Thoracic aorta (tissue), 2 donors: ENCODE measurements at places on chromosomes 12 and 14.

DNA sequence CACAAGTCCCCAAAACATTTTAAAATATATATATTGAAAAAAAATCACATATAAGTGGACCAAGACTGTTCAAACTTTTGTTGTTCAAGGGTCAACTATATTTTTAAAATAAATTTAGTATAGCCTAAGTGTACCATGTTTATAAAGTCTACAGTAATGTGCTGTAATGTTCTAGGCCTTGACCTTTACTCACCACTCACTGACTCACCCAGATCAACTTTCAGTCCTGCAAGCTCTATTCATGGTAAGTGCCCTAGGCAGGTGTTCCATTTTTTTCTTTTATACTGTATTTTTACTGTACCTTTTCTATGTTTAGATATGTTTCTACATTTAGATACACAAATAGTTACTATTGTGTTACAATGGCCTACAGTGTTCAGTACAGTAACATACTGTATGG lies 23.4 kb upstream of the TMTC1 start:
- DNase-seq, result no peak

GRCh38 chr12:49227713-49228112 lies 37.2 kb upstream of the TUBA1C start:
- DNase-seq, result no peak

DNA sequence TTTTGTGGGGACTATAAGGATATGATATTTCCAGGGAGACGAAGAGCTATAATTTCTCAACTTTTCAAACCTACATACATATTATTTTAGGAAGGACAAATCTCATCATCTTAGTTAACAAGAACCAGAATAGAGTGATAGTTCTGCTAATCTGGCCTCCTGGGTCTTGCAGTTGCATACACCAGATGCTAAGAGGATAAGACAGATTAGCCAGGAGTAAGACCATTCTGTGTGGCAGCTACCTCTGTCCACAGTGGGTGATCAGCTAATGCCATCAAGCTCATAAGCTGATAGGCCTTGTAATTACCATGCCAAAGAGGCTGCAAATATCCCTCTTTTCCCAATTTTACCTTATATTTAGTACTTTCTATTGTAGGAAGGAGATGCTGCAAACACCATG lies 776.8 kb downstream of the NRXN3 start:
- no peak for DNase-seq

DNA sequence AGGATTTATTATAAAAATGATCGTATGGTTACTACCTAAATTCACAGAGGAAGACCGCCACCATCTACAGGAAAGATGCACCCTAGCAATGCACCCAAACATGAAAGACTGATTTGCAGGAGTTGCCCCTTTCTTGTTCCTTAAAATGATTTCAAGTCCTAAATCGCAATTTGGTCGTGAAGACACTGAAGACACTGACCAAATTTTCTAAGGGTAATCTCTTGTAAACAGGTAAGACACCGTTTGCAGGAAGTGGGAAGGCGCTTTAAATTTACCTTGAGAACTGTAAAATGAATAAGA lies 1.0 kb downstream of the SOS2 start:
- DNase-seq, result no peak

GRCh38 chr12:17992002-17992656 lies 97.9 kb downstream of the RERGL start:
- DNase-seq, result no peak

GRCh38 chr12:92696216-92696615 lies 6.6 kb upstream of the PLEKHG7 start:
- no peak for DNase-seq

DNA sequence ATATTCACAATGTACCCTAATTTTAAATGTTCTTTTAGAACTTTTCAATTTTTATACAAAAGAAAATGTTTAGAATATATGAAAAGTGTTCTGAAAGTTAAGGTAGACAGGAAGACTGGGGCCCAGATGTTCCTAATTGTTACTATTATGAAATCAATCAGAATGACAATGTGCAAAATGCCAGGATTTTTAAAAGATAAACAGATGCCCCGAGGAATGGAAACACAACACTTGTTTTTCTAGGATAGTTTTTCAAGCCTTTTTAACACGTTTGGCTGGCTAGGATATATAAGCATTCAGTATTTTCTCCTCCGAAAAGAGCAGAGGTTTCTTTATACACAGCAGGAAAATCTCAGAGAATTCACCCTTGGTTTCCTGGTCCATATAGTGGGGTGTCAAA lies 106.8 kb downstream of the ESR2 start:
- no peak for DNase-seq

GRCh38 chr12:113477171-113477841 lies 5.6 kb upstream of the LHX5 start:
- no peak for DNase-seq

GRCh38 chr12:1174659-1175058 lies 183.6 kb downstream of the ERC1 start:
- no peak for DNase-seq

DNA sequence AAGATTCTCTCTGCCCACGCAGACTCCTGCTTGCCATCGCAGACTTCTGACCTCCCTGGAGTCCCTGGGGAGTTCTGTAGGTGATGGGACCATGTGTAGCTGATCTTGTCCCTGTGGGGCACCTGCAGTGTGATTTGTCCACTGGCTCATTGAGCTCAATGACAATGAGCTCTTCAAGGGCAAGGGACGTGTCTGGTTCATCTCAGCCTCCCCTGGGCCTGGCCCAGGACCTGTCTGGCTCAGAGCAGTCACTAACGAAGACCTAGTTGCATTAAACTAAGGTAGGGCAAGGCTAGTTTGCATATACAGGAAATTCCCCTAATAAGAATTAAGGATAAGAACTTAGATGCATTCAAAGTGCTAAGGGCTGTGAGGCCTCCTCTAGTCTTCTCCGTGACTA lies 245.5 kb upstream of the NOS1 start:
- no peak for DNase-seq

- DNase-seq, result no peak
Observed at GRCh38 chr14:59015482-59015881, 173.0 kb upstream of the DAAM1 start.

GRCh38 chr12:16002880-16003279 lies 91.7 kb downstream of the DERA start:
- DNase-seq, result no peak

GRCh38 chr12:118015944-118016343 lies 559 bp upstream of the RFC5 start:
- DNase-seq, result no peak

DNA sequence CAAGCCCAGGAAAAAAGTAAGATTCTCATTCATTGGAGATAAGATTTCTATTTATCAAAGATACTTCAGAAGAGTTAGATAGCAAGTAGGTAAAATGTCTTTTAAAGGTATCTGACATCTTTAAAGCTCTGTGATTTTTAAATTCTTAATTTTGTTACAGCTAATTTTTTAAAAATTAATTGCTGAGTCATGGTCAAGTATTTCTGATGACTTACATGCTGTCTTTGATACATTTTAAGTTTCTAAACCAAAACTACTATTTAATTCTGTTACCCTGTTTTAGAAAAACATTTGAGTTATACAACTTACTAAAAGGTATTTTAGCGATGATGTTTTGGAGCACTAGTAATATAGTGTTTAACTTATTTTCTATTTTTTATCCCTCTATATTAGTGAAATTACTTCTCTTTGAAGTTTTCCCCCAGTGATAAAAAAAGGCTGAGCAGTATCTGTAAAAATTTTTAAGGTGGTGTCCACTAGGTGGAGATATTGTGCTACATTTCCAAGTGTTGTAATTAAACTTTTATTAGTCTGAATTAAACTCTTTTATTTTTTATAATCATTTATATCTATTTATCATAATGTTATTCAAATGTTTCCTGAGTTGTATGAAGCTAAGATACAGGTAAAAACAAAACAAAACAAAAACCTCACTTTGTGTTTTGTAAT lies 11.5 kb downstream of the ALG10 start:
- no peak for DNase-seq

GRCh38 chr14:95784137-95784536 lies 70.2 kb upstream of the TCL1A start:
- DNase-seq, result no peak

DNA sequence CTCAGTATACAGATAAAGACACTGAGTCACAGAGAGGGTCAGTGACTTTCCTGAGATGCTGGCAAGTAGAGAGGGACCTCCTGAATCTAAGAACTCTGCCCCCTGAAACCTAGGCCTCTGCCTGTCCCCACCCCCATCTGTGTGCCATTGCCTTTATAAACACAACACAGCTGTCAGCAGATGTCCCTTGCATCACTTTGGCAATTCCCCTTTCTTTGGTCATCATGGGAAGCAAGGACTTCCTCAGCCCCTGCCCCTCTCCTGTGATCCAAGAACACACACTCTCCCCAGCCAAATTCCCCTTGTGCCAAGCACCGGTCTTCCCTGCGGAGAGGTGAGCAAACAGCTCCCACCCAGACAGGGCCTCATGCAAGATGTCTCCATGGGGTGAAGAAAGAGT lies 8.3 kb downstream of the TSPAN11 start:
- DNase-seq, result no peak

DNA sequence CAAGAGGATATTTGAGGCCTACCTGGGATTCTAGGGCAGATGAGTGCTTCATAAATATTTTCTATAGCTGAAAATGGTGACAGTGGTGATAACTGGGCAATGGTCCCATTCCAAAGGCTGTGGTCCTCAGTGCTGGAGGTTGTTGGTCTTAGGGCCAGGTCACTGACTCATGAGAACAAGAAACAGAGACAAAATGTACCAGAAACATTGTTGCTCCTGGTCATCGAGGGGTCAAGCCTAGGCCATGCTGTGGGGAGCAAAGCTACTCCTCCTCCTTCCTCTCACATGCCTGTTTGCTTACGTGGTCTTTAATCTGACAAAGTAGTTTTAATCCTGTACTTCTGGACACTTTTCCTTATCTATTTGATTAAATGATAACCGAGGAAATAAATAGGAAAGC lies 33.8 kb downstream of the ERG28 start:
- no peak for DNase-seq

- no peak for DNase-seq
Observed at GRCh38 chr12:68446384-68446783, 114.2 kb upstream of the MDM1 start.

DNA sequence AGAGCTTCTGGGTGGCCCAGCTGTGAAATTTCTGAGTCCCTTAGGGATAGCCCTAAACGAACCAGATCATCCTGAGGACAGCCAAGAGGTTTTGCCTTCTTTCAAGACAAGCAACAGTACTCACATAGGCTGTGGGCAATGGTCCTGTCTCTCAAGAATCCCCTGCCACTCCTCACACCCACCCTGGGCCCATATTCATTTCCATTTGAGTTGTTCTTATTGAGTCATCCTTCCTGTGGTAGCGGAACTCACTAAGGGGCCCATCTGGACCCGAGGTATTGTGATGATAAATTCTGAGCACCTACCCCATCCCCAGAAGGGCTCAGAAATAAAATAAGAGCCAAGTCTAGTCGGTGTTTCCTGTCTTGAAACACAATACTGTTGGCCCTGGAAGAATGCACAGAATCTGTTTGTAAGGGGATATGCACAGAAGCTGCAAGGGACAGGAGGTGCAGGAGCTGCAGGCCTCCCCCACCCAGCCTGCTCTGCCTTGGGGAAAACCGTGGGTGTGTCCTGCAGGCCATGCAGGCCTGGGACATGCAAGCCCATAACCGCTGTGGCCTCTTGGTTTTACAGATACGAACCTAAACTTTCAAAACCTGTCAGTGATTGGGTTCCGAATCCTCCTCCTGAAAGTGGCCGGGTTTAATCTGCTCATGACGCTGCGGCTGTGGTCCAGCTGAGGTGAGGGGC lies 38.9 kb downstream of the DAD1 start:
- DNase-seq, result no peak

DNA sequence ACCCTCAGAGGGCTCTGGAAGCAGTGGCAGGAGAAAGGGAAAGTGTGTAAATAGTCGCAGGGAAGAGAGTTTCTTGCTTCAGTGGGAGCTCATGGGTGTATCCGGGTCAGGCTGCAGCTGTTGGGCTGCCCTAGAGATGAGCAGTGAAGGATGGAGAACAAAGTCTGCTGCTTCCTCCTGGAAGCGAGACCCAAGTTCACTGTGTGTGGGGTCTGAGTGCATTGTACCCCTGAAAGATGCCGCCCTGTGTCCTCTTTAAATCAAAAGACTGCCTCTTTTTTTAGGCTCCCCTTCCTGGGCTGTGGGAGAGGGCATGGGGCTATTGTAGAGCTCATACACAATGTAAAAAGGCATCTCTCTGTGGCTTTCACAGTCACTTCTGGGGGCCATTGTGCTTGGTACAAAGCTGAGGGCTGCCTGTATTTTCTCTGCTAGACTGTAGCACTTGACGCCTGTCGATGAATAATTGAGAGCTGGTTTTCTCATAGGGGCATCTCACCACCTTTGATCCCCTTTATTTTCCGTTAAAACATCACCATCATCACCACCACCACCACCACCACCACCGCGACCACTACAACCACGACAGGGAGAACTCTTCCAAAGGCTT lies 16.7 kb downstream of the CHST11 start:
- no peak for DNase-seq

DNA sequence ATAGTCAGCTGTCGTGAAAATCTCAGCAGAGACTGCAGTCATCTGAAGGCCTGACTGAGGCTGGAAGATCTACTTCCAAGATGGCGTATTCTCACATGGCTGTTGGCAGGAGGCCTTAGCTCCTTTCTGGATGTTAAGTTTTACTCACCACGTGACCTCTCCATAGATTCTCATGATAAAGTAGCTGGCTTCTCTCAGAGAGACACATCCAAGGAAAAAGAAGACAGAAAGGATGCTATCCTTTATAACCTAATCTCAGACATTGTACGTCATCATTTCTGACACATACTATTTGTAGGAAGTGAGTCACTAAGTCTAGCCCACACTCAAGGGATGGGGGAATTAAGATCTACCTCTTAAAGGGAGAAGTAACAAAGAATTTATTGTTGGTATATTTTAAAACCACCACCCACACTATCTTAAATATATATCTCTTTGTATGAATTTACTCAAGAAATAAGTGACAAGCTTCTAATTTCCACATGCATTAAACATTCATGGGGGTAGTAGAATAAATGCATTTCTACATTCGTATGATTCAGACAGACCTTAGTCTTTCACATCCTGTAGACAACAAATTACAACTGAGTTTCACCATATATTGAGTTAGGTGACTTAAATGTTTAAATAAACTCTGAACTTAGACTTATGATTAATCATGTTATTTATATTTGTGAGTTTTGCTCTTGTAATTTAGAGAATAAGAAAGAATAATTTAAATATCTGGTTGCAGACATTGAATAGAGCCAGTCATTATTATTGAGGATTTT lies 411.0 kb downstream of the LRIG3 start:
- no peak for DNase-seq

DNA sequence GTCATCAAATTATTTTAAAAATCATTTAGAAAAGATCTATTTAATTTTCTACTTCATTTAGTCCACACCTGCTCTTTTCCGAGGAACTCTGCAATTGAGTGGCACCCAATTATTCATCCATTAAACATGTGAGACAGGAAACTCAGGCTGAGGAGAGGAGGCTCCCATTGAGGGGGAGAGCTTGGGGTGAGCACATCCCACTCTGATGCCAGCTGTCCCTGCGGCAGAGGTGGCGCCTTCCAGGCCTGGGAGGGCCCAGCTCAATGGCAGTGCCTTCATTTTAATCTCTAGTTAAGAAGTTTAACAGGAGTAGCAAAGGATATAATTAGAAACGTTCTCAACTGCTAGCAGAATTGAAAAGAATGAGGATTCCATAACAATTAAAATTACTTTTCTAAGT lies 92.0 kb downstream of the ITPR2 start:
- no peak for DNase-seq
